ENCODE measurements at places on chromosomes 3 and 15.

- no peak for DNase-seq
Observed at GRCh38 chr3:142237891-142238290, 12.5 kb upstream of the GK5 start.

GRCh38 chr3:151615464-151615863, 118.3 kb upstream of the AADACL2 start:
- no peak for DNase-seq

- DNase-seq: no peak
Observed at GRCh38 chr15:98541519-98541918, 106.8 kb upstream of the IGF1R start.

GRCh38 chr15:69164807-69165636, 4.6 kb downstream of the GLCE start:
- no peak for DNase-seq

DNA sequence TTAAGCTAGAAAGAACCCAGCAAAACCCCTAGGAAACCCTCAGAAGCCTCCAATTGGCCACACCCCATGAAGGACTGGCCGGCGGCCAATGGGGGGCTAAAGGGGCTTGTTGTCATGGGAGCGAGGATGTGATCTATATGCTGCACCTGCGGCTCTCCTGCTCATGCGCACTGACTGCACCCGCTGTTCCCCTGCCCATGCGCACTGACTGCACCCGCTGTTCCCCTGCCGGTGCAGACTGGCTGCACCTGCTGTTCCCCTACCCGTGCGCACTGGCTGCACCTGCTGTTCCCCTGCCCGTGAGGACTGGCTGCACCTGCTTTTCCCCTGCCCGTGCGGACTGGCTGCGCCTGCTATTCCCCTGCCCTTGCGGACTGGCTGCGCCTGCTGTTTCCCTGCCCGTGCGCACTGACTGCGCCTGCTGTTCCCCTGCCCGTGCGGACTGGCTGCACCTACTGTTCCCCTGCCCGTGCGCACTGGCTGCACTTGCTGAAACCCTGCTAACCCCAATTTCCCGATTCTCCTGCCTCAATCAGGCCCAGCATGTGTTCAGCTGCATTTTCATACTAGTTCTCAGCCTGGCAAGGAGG, 16.8 kb upstream of the MCCC1 start:
- DNase-seq: no peak

GRCh38 chr3:124671106-124671505, 59.1 kb upstream of the UMPS start:
- DNase-seq: no peak

GRCh38 chr15:40567111-40567510, 2.0 kb upstream of the RPUSD2 start:
- DNase-seq: no peak

DNA sequence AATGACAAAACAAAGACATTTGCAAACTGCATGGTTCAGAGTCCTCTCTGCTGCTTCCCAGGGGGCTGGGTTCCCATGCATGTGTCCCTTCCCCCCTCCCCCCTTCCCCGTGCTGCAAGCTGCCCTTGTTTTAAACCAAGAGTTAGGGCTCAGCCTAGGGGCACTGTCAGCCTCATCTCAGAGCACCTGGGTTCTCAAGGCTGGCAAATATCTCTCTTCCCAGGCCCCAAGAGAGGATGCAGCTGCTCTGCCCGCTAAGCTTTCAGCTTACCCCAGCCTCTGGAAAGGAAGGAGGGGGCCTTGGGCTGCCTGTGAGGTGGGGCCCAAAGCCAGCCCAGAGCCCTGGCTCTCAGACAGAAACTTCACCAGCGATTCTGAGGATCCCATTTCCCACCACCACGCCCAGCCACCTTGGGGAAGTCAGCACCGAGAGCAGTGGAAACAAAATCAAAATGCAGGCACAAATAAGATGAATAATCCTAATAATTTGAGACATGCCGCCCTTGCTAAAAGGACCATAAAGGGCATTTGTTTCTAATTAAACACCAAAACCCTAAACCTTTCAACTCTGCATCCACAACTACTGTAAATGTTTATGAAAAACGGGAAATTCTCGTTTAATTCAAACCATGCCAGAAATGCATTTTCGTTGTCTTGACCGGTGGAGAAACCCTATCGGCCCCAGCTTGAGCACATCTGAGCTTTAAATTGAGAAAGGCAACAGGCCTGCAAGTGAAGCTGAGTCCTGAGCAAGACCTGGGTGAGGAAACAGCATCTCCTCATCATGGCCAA, 67.7 kb upstream of the WNT5A start:
- no peak for DNase-seq

GRCh38 chr15:38354315-38354929, 99.5 kb upstream of the FAM98B start:
- peak; percentile 60 for DNase-seq

DNA sequence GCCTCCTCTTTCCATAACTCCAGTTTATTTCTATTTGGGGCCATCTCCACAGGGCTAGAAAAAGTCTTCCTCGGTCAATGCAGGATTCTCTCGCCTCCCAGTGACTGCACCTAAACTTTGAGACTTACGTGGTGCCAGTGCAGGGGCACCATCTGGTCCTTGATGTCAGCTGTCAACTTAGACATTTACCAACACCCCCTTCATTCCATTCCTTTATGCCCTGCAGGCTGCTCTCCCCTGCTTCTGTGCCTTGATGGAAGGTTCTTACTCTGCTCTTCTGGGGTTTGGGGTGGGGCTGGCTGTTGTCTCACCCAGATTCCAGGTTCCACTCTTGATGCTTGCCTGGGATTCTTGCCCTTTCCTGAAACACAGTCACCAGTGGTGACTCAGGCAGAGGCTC, 101.8 kb downstream of the ST8SIA2 start:
- no peak for DNase-seq

DNA sequence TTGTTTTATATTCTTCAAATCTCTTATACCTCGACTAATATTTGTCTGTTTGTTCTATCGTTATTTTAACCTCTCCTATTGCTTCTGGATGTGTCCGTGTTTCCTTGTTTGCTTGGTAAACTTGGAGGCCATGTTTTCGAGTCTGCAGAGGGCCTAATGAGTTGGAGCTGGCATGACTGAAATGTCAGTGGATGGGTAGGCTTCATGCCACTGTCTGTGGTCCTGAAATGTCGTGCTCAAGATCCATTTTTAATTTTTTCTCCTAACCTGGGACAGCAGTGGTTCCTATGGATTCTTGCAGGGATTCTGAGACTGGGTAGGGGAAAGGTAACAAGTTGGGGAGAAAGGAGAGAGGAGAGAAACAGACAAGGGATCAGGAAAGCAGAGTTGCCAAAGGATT, 18.8 kb upstream of the GASK1A start:
- DNase-seq: no peak

- no peak for DNase-seq
Observed at GRCh38 chr3:37450561-37450960, 276.2 kb upstream of the LRRFIP2 start.

GRCh38 chr3:13135811-13136321, 62.6 kb upstream of the IQSEC1 start:
- DNase-seq: no peak

GRCh38 chr3:15065550-15066007, 464 bp upstream of the MRPS25 start:
- no peak for DNase-seq

- no peak for DNase-seq
Observed at GRCh38 chr15:93152360-93152759, 63.3 kb upstream of the RGMA start.

GRCh38 chr3:113065336-113065735, 74.6 kb downstream of the GTPBP8 start:
- DNase-seq: no peak

GRCh38 chr3:185702262-185703225, 116.4 kb downstream of the SENP2 start:
- no peak for DNase-seq

DNA sequence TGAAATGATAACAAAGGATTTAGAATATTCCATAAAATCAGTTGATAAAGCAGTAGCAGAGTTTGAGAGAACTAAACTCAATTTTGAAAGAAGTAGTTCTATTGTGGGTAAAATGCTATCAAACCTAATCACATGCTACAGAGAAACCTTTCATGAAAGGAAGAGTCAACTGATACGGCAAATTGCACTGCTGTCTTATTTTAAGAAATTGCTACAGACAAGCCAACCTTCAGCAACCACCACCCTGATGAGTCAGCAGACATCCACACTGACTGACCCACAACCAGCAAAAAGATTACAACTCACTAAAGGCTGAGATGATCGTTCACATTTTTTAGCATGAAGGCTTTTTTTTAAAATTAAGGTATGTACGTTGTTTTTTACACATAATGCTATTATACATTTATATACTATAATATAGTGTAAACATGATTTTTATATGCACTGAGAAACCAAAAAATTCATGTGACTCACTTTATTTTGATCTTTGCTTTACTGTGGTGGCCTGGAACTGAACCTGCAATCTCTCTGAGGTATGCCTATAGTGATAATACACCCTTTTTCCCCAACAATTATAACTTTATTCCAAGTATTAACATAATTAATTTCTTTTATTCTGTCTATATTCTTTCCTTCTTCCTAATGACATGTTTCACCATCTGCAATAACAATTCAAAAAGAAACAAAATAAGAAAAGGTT, 109.9 kb downstream of the TBC1D5 start:
- DNase-seq: no peak

- DNase-seq: no peak
Observed at GRCh38 chr15:84914909-84915605, 30.6 kb downstream of the SLC28A1 start.

DNA sequence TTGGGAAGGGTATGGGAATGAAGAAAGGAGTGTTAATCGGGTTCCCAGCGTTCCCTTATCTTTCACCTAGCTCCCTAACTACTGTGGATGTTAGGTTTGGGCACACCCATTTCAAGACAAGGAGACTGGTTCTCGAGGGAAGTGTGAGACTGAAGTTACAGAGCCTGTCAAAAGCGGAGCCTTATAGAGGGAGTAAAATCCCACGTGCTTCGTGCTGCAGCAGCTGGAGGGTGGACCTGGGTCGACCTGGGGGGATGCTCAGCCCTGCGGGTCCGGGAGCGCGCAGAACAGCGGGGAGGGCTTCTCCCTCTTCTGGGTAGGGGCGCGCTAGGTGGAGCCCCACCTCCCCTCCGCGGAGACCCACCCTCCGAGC, 314 bp upstream of the TMED3 start:
- no peak for DNase-seq

GRCh38 chr15:41950127-41950483, 22.3 kb downstream of the EHD4 start:
- DNase-seq: no peak

GRCh38 chr3:60017631-60018030, 967.8 kb upstream of the CFAP20DC start:
- DNase-seq: no peak

DNA sequence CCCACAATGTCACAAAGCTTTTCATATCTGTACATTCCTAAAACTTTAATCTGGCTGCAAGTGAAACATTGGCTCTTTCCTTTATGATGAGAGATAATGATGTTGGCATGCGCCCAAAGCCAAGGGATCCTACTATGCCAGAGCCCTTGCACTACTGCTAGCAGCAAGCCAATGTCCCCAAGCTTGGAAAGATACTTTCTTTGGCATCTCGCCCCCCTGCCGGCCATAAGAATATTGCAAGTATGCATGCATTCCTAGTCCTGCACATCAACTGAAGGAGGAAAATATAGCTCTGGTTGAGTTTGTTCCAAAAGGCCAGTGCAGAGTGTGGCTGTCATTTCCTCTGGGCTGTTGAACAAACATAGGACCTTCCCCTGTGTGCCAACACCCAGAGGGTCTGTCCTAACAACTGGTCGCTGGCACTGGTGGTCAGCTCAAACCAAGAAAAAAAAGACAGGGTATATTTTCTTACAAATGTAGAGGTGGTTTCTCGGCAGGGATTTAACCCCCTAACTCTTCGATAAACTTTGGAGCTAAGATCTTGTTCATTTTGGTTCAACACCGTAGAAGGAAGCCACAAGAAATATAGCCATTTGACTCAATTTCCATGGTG, 120.9 kb upstream of the ZBED2 start:
- DNase-seq: peak; percentile 15

DNA sequence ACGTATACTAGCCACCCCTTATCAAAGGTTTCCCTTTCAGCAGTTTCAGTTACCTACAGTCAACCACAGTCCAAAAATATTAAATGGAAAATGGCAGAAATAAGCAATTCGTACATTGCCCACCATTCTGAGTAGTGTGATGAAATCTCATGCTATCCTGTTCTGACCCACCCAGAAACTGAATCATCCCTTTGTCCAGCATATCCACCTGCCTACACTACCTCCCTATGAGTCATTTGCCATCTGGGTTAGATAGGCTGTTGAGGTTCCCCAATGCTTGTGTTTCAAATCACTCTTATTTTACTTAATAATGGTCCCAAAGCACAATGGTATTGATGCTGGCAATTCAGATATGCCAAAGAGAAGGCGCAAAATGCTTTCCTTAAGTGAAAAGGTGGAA, 15.3 kb upstream of the PHC3 start:
- no peak for DNase-seq

- DNase-seq: no peak
Observed at GRCh38 chr15:89648106-89649012, 6.9 kb downstream of the KIF7 start.

GRCh38 chr15:80777826-80778620, 1.1 kb upstream of the CEMIP start:
- DNase-seq: no peak

- DNase-seq: no peak
Observed at GRCh38 chr3:60202052-60202726, 1049.1 kb downstream of the FHIT start.

All from hippocampal formation (tissue), 2 donors.